ENCODE measurements at places on chromosomes 5 and 9. TPM values are rescaled to one million over a fixed set of nuclear protein-coding genes. Genes with fewer than 3 reads are reported as not detected.

FBXW11 gene
- 34.6 TPM for polyA plus RNA-seq

CDKN2B-AS1 gene
- 0.15 TPM for polyA plus RNA-seq

CNTLN gene
- 7.4 TPM for polyA plus RNA-seq

TRIP13 gene
- 6.6 TPM for polyA plus RNA-seq

DAB2IP gene
- polyA plus RNA-seq: 41.0 TPM

NRARP gene
- polyA plus RNA-seq: 3.8 TPM

CEP72 gene
- polyA plus RNA-seq: 3.5 TPM

TOR4A gene
- polyA plus RNA-seq: 7.6 TPM

AJM1 gene
- 2.4 TPM for polyA plus RNA-seq

SOX30 gene
- 0.42 TPM for polyA plus RNA-seq

SH2D3C gene
- polyA plus RNA-seq: 16.5 TPM

PCDHB5 gene
- polyA plus RNA-seq: 3.8 TPM

PCDHGA3 gene
- 1.1 TPM for polyA plus RNA-seq

DNA sequence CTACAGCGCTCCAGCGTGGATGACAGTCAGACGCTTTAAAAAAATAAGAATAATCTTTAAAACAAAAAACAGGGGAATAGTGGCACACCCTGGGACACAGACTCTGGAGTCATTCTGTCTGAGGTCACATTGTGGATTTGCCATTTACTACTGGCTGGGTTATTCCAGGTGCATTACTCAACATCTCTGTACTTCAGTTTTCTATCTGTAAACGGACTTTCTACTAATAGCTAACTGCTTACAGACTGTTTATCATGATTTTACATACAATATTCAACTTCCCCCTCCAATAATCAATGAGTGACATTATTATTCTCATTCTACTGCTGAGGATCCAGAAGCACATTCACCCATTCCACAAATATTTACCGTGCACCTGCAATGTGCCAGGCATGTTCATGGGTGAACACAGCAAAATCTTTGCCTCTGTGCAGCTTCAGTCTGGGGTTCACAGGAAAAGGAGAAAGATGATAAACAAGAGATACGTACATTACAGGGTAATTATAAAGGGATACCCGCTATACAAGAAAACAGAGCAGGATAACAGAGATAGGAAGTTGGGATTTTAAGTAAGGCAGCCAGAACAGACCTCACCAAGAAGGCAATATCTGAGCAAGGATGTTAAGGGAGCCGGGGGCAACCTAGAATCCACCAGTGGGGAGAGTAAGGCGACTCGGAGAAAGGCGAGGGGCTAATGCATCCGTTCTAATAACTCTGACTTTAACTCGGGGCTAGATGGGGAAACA lies 984 bp upstream of the RAD23B start:
- no peak for DNase-seq

DNA sequence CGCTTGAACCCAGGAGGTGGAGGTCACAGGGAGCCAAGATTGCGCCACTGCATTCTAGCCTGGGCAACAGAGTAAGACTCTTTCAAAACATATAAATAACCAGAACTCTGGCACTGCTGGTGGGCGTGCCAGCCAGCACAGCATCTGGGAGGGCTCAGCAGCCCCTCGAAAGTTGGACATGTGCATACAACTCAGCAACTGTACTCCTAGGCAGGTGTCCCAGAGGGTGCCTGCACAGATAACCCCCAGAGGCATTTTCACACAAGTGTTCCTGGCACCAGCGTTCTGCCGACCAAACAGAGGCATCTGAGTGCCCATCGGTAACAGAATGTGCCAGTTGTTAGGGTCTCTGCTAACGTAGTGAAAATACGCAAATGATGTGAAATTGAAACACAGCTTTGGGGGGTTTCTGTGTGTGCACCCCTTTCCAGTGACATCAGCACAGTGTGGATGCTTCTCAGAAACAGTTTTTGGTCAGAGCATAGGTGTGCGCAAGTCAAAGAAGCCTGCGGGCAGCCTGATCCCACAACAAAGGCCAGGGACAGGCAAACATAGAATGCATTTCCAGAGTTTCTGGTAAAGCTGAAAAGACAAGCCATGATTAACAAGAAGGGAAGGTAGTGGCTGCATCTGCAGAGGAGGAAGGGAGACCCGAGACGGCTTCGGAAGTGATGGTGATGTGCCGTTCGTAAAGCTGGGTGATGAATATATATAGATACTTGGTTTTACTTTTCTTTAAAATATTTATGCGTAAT lies 190.2 kb downstream of the CACNA1B start:
- no peak for DNase-seq

DNA sequence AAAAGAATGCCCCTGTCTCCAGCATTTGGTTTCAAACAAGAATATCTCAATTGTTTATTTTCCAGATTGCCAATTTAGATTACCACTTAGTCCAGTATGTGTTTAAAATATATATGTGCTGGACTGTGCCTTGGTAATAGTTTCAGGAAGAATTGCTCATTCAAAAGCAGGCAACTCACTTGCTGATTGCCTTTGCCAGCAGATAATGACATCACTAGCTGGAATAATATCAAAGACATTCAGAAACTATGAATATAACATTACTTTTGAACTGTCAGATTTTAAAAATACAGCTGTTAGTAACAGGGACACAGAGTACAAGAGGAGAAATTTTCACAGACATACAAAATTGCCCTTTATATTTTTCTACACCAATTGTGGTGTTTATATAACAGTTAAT lies 96.0 kb upstream of the ITGA2 start:
- no peak for DNase-seq

GRCh38 chr5:136020383-136021015 lies 8.3 kb upstream of the TGFBI start:
- no peak for DNase-seq

DNA sequence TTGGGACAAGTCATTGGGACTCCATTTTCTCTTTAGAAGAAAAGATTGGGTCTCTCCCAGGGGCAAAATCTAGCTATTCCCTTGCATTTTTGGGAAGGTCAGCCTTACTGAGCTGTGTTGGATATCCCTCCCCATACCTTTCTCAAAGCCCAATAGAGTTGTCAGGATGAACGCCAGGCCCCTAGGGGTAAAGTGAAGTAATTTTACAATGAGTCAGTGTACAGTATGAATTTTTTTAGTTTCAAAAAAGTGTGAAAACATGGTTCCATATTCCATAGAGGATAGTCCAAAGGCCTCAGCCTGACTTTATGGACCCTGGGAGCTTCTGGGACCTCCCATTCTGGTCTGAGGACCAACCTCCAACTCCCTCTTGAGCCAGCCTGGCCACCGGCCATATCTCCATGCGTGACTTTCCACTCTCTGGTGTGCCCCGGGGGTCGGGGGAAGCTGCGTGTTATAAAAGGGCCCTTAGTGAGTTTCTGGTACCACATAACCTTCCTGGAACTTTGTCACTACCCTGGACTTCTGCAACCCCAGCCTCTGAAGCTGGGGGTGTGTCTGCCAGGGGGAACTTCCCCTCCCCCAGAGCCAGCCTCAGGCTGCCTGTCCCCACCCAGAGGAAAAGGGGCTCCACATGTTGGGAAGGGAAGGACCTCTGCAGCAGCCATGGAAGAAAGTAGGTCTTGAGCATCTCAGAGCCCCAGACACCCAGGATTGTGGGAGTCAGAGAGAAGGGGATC lies 52.4 kb upstream of the SYNPO start:
- DNase-seq: no peak

- DNase-seq: peak; percentile 84
Observed at GRCh38 chr9:86948074-86948929, 996 bp upstream of the GAS1 start.

- DNase-seq: no peak
Observed at GRCh38 chr5:136522217-136522956, 157.0 kb upstream of the TRPC7 start.

- no peak for DNase-seq
Observed at GRCh38 chr9:112846528-112847488, 43.9 kb downstream of the SLC46A2 start.

- no peak for DNase-seq
Observed at GRCh38 chr5:181217111-181217802, 5.8 kb upstream of the TRIM41 start.

- no peak for DNase-seq
Observed at GRCh38 chr9:85534340-85534739, 207.4 kb downstream of the AGTPBP1 start.

DNA sequence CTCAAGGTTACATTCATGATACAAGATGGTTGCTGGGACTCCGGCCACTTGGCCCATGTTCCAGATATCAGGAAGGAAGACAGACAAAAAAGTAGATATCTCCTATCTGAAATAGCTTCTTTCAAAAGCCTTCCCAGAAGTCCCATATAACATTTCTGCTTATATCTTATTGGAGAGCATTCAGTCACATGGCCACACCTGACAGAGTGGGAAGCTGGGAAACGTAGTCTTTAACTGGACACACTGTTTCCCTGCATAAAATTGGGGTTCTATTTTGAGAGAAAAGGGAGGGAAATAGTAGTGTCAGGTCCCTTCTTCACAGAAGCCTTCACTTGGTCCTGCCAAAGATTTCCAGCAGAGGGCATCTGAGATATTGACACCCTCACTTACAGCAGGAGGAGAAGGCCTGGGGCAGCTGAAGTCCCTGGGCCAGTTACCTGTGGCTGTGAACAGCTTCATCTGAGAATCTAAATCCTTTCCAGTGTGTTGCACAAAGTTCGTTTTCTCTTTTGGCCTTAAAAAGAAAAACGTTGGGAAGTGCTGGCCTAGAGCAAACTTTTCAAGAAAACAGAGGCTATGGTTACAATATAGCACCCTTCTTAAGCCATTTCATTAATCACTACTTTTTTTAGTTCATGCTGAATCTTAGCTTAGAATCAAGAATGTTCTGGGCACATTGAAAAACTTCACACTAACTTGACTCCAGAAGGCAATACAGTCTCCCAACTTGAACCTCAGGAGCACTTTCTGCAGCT lies 33.5 kb downstream of the SPEF2 start:
- DNase-seq: no peak

GRCh38 chr5:65113771-65114170 lies 345.0 kb downstream of the CWC27 start:
- DNase-seq: no peak

GRCh38 chr9:70491426-70492318 lies 77.2 kb upstream of the KLF9 start:
- no peak for DNase-seq

DNA sequence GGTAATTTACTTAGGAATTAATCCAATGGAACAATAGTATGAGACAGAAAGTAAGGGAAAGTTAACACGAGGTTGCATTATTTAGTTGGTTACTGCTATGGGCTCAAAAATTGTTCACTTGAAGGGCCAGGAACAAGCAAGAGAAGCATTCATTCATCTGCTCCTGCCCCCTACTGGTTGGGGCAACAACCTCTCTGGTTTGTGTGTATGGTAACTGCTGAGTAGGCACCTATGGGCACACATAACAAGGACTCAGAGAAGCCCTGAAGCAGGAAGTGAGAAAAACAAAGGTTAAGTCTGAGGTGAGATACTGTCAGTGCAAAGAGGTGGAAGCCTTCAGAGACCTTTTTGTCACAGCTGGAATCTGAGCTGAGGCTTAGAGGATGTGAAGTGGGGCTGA lies 34.4 kb upstream of the RANBP6 start:
- no peak for DNase-seq

- no peak for DNase-seq
Observed at GRCh38 chr9:129070696-129071525, 10.0 kb upstream of the DOLPP1 start.

- DNase-seq: no peak
Observed at GRCh38 chr9:68476847-68477246, 63.8 kb downstream of the TMEM252 start.

DNA sequence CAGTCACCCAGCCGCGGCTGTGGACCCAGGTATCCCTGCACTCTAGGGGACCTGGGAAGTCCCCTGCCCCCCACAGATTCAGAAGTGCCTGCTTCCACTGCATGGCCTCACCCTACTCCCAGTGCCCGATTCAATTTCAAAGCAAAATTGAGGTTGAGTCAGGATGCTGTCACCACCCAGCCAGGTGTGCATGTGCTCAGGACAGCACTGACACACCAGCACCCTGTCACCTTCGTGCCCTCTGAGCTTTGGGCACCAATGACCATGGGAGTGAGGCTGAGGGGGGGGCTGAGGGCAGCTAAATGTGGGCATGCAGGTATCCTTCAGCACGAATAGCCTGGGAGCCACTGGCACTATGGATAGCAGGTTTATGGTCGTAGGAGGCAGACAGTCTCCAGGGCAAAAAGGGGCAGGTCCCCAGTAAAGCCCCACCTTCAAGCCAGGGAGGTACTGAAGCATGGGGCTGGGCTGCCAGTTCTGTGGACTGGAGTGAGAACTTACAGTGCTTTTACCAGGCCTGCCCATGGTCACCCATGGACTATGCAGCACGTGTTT lies 1151.6 kb upstream of the CDH6 start:
- DNase-seq: no peak

- no peak for DNase-seq
Observed at GRCh38 chr5:85628153-85628552, 989.6 kb upstream of the COX7C start.

DNA sequence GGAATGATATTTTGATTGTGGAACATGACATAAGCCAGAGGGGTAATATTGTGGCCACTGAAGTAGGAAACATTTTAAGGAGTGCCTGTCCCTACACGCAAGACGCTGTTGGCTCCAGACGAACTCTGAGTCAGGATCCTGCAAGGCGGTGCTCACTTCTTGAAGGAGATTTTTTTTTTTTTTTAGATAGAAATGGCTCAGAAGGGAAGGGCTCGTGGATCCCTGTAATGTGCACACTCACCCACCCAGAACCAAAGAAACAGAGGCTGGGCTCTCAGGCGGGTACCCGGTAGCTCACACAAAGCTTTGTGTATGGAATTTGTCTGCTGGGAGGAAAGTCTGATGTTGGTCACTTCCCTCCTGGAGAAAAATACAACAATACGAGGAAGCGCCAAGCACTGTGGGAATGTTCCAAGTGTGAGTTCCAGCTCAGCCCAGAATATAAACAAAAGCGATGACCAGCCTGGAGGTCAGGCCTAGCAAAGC lies 25.7 kb downstream of the RAPGEF1 start:
- DNase-seq: no peak

DNA sequence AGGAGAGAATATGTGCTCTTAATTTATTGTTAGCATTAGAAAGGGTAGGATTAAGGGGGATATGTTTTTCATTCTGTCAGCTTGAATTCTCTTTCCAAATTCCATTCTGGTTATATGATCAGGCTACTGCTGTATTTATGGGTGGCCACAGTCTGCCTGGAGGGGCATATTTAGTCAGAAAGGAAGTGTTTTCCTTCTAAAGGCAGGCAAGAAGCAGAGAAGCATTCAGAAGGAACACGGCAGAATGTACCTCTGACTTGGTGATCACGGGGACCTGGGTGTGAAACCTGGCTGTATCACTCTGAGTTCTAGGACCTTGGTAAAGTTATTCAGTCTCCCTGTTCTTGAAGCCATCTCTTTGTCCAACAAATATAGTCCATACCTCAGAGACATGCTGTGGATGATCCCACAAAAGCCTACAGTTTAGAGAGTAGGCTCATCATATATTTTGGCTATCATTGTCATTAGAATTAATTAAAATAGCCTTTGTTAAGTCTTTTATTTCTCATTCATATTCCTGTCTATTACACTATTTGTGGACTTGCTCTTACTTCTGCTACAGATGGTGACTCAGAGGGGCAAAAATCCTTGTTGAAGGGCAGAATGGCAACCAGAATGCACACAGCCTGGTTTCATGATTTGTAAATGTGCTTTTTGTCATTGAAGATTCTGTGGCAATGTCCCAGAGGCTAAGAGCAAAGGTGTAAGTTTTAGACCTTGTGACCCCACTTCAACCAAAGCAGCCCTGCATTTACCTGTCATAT lies 2.7 kb downstream of the TNC start:
- no peak for DNase-seq

- DNase-seq: no peak
Observed at GRCh38 chr5:18117968-18118367, 483.7 kb downstream of the TAF11L14 start.

- no peak for DNase-seq
Observed at GRCh38 chr9:89374176-89374575, 55.9 kb downstream of the SECISBP2 start.

- DNase-seq: no peak
Observed at GRCh38 chr9:34589636-34590380, at the start of gene CNTFR. Gene CNTFR, minus strand, starts transcription at chr9:34589724. Its CDS starts 20,743 bp downstream, at chr9:34568981.
